Stimulated activated CD4-positive, alpha-beta T cell treated with anti-CD3 and anti-CD28 coated beads, Interleukin-4, amount 100 ng/mL, for 4 hours (primary cell): ENCODE measurements at places on chromosomes 4 and X.

DNA sequence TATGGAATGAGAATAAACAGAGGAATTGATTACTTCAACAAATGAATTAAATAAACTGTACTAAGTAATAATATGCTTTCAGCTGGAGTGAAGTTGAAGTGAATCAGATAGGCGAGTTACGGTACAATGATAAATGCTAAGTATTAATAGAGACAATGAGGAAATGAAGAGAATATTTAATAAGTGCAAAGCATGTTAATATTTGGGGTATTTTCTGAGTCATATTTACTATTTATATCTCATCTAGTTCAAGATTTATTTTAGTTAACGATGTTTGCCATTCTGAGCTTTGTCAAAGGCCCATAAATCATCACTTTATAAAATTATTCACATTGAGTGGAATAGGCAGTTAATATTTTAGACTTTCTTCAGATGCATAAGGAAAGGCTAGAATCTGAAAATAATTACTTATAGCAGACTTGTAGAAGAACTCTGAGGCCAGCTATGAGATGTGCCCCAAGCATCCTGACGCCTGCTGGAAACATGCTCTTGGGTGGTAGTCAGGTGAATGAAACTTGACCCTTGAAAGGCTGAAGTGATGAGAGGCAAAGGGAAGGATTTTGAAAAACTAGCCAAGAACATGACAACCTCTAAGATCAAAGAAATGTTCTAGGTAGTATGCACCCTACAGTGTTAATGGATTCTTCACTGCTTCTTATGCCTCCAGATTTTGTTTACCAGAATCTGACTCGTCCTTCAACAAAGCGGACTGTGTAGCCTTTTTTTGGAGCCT is 133.8 kb upstream of the STIM2 start:
- DNase-seq: no peak

DNA sequence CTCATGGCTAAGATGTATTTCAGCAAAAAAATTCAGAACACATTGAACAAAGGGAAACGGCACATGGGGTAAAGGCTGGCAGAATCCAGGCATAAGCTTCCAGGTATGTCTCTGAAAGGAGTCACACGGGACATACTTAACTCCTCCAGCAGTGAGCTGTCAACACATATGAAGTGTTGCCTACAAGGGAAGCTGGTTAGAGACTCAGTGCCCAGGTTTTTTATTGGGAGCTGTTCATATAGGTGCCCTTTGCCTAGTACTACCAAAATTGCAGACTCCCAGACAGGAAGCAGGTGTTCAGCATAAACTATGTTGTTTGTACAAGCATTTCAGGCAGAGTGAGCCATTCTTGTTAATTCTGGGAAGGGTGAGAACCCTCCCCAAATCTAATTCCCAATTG is 77.4 kb upstream of the PUDP start:
- no peak for DNase-seq

GRCh38 chr4:22487328-22487727 is 28.5 kb downstream of the ADGRA3 start:
- DNase-seq: no peak

GRCh38 chr4:3022112-3022511 is 52.2 kb downstream of the HTT-AS start:
- DNase-seq: no peak

- no peak for DNase-seq
These were observed 212.7 kb downstream of the CENPC start for GRCh38 chr4:67332627-67333026.

DNA sequence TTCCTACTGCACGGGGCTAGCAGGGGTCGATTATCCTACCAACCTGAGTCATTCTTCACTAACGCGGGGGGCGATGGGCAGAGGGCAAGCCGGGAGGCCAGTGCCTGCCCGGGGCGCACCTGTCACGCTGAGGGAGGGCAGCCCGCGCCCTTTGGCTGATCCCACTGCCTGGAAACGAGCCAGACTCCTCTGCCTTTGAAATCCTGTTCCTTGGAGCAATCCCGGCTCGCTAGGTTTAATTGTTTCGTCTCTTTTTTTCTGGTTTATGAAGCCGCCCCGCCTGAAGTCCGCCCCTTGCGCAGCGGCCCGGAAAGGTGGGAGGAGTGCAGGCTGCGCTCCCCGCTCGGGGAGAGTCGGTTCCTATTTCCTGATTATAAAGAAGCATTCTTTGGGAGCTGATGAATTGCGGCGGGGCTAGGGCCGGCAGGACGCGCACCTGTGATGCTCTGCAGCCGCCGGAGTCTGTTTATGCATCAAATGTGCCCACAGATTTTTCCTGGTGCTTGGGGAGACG is 484.2 kb downstream of the BCOR start:
- DNase-seq: peak; percentile 7

- DNase-seq: no peak
These were observed 5.2 kb downstream of the TIFA start for GRCh38 chr4:112280386-112281056.
